Forelimb muscle (tissue), 1 donor: ENCODE measurements at places on chromosomes 4 and X. TPM values are rescaled to one million over a fixed set of nuclear protein-coding genes. Genes with fewer than 3 reads are reported as not detected.

- DNase-seq, result no peak
Measured at GRCh38 chr4:10535912-10536311, 78.7 kb upstream of the ZNF518B start.

GRCh38 chr4:117560329-117560728, 474.0 kb upstream of the NDST3 start:
- peak; percentile 8 for DNase-seq

- no peak for DNase-seq
Measured at GRCh38 chr4:152328582-152328981, 207.3 kb downstream of the FBXW7 start.

- no peak for DNase-seq
Measured at GRCh38 chr4:38529189-38530115, 134.5 kb upstream of the KLF3 start.

DNA sequence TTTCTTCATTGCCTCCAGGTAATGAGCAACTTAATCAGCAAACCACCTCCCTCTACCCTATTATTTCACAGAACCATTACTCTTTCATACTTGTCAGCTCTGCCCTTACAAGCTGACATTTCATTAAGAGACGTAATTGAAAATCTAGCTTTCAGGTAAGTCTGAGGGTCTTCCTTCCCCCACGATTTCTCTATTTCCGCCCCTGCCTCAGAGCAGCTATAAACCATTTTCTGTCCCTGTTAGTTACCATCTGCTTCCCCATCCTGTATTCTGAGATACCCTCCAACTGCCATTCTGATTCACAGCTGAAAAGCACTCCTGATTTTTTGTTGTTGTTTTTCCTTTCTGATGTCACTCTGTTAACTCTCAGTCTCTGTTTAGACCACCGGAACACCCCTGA, 37.1 kb downstream of the SH3RF1 start:
- DNase-seq, result no peak

GRCh38 chr4:28774344-28774743, 1913.7 kb downstream of the STIM2 start:
- DNase-seq, result no peak

DNA sequence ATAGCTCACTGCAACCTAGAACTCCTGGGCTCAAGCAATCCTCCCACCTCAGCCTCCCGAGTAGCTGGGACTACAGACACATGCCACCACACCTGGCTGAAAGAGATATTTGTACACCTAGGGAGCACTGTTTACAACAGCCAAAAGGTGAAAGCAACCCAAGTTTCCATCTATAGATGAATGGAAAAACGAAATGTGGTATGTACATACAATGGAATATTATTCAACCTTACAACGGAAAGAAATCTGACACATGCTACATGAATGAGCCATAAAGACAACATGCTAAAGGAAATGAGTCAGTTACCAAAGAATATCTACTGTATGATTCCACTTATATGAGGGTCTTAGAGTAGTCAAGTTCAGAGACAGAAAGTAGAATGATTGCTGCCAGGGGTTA, 52.2 kb downstream of the ABCG2 start:
- no peak for DNase-seq

DNA sequence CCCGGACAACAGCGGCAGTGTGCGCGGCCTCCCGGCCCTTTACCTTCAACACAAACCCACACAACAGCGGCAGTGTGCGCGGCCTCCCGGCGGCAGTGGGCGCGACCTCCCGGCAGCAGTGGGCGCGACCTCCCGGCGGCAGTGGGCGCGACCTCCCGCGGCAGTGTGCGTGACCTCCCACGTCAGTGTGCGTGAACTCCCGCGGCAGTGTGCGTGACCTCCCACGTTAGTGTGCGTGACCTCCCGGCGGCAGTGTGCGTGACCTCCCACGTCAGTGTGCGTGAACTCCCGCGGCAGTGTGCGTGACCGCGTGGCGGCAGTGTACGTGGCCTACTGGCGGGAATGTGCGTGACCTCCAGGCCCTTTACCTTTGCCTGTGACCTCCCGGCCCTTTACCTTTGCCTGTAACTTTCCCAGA, 576.6 kb upstream of the FRG1 start:
- DNase-seq, result no peak

DNA sequence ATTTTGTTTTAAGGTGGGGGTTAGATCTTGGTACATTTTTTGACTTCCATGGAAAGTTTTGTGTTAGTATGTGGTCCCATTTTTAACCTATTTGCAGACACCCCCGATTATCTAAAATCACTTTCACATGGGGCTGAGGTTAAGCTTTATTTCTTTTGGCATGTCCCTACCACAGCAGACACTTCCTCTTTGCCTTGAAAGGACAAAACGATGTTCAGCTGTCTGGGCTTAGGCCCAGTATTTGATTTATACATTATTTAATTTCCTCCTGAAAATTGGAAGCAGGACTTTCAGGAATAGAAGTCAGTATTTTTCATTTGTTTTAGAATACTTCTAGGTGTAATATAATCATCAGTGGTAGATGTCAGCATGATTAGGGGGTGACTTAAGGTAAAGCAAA, 112.4 kb upstream of the SPRY1 start:
- no peak for DNase-seq

- no peak for DNase-seq
Measured at GRCh38 chr4:25938366-25938765, 24.3 kb downstream of the SMIM20 start.

DNA sequence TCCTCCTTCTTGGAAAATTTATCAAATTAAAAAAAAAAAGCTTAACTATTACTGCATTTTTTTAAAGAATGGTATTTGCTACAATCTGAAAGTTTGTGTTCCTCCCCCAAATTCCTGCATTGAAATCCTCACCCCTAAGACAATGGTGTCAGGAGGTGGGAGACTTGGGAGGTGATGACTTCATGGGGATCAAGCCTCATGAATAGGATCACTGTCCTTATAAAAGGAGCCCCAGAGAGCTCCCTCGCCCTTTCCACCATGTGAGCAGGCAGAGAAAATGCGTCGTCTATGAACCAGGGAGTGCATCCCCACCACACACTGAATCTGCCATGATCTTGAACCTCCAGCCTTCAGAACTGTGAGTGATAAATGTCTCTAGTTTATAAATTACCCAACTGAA, 38.0 kb downstream of the DHRSX start:
- DNase-seq, result no peak

The TRAPPC2 gene
- polyA plus RNA-seq, result 11.8 TPM

The TEX13B gene
- not detected for polyA plus RNA-seq
